ENCODE measurements at places on chromosomes 7 and 10. TPM values are rescaled to one million over a fixed set of nuclear protein-coding genes. Genes with fewer than 3 reads are reported as not detected.

The PMS2 gene
- 22.6 TPM for total RNA-seq

The MARVELD1 gene
- 19.6 TPM for total RNA-seq

- no peak overlapping the region for H3K4me3 ChIP-seq
- H3K4me1 ChIP-seq = peaks cover 21% of the 10 kb centered on the region
- H3K27ac ChIP-seq = peak overlapping the region; percentile 12
- no peak for DNase-seq
- no peaks in the 10 kb centered on the region for H3K36me3 ChIP-seq
- no peaks in the 10 kb centered on the region for H3K27me3 ChIP-seq
Observed at GRCh38 chr10:72315611-72316385, 38.9 kb downstream of the DNAJB12 start.

GRCh38 chr10:62707810-62708209 is 96.7 kb upstream of the ADO start:
- DNase-seq = no peak
- no peaks in the 10 kb centered on the region for H3K27me3 ChIP-seq
- H3K27ac ChIP-seq = no peak overlapping the region
- H3K4me3 ChIP-seq = no peak overlapping the region
- H3K4me1 ChIP-seq = no peaks in the 10 kb centered on the region

DNA sequence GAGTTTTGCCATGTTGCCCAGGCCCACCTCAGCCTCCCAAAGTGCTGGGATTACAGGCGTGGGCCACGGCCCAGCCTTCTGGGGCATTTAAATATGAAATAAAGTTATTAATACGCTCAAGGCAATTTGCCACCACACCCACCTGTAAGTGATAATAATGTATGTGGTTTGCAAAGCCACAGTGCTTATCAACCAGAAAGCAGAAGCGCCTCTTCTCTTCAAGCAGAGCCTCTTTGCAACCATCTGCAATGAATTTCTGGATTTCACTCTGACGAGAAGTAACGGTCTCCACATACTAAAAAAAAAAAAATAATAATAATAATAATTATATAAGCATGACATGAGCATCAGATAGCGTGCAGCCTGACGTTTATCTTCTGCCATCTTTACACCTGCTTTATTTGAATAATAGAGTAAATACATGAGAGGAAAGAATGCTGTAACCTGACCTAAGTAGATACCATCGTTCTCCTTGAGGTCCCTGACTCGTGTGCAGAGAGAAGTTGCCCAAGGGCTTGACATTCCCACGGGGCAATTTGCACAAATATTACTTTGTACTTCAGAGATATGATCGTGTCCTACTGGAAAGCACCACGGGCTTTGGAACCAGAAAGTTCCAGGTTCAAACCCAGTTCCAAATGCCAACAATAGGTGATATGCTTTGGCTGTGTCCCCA is 34.0 kb downstream of the BRI3 start:
- no peak overlapping the region for H3K4me3 ChIP-seq
- DNase-seq = peak; percentile 54
- peak overlapping the region; percentile 74 for H3K27ac ChIP-seq
- no peaks in the 10 kb centered on the region for H3K27me3 ChIP-seq

DNA sequence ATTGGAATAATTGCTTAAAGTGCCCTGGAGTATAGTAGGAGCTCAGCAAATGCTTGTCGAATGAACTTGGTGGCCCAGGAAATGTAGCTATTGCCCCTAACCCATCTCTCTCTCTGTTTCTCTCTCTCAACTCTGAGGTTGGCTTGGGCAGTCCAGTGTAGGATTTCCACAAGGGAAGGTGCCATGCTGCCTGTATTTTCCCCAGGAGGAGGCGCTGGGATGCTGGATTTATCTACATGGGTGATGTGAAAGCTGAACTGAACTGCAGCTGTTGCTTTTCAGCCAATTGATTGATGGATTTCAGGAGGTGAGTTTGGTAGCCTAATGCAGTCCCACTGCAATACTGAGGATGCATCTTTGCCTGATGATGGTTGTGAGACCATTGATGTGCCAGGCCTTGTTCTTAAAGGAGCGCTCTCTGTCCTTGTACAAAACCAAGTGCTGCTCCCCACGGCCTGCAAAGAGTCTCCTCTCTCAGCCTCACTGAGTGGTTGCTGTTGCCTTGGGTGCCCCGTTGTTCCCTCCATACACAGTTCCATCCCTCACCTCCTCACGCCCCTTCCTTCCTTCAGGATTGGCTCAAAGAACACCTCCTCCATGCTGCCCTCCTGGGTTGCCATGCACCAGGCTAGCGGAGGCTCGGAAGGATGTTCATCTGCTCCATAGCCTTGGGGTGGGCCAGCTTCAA is 200.6 kb downstream of the GLRX3 start:
- H3K4me3 ChIP-seq = no peak overlapping the region
- H3K36me3 ChIP-seq = no peaks in the 10 kb centered on the region
- H3K4me1 ChIP-seq = no peaks in the 10 kb centered on the region
- H3K27me3 ChIP-seq = no peaks in the 10 kb centered on the region
